ENCODE measurements at places on chromosomes 13 and 19.

GRCh38 chr19:14746886-14747285, 31.5 kb downstream of the ADGRE2 start:
- no peak for DNase-seq

- DNase-seq, result no peak
These were observed 193.2 kb upstream of the SOX1 start for GRCh38 chr13:111873676-111874178.

- no peak for DNase-seq
These were observed 197.8 kb downstream of the TEX29 start for GRCh38 chr13:111518161-111518792.

DNA sequence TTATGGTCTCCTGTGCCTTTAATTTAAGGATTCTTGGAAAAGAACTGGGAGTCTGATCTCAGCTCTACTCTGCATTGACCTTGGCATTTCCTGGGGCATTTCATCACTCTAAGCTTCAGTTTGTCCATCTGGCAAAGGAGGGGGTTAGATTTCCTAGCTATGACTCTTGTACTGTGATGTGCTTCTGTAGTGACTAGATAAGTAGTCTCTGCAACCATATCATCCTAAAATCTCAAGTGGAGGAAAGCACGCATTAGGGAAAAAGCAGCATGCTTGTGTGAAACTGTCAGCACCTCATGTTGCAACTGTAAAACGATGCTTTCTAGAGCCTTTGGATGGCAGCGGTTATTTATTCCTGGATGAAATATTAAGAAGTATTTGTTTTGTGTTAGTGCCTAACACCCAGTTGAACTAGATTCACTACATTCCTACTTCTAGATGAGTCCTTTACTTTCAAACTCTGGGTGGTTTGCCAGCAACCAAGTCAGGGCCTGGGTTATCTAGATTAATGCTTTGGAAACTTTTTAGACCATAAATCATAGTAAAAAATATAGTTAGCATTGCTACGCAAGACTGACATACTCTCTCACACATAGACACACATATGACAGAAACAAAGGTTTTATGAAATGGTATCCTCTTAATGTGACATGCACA, 6.8 kb downstream of the WDFY2 start:
- DNase-seq, result no peak

- no peak for DNase-seq
These were observed 2.4 kb downstream of the TIMM13 start for GRCh38 chr19:2424686-2425621.

DNA sequence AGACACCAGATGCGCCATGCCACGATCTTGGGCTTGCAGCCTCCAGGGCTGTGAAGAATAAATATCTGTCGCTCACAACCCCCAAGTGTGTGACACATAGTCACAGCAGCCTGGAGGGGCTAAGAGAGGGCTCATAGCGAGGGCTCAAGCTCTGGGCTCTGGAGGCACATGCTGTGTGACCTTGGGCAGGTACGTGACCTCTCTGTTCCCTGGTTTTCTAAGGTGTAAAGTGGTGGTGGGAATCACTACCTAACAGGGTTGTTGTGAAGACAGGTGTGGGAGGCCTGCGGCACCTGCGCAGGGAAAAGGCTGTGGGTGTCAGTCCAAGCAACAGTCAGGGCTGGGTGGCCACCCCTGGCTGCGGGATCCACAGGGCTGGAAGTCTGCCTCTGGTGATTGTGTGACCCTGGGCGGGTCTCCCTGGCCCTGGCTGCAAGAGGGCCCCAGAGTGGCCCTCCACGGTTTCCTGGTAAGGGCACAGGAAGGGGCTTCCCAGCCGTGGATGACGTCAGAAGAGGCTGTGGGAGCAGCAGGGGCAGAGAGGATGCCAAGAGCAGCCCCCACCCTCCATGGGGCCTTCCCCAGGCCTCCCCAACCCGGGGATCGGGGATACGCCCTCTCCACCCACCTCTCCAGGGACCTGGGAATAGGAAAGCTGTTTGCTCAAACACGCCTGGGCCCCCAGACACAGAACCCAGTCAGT, 218.8 kb upstream of the SGCG start:
- DNase-seq, result no peak

DNA sequence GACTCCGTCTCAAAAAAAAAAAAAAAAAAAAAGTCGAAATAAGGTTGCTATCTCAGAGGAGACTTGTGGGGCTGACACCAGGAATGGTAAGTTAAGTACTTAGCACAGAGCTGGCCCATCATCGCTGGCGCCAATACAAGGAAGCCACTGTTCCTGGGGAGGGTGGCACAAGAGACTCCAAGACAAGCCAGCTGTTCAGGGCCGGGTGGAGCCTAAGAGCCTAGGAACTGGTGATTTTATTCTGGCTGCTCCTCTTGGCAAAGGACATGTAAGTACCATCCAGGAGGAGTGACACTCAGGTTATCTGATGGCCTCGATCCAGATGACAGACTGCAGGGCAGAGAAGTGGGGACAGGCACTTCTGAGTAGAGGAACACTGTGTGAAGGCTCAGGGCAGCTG, 3.8 kb downstream of the ELOF1 start:
- no peak for DNase-seq

GRCh38 chr13:50130123-50130946, 115.1 kb downstream of the KCNRG start:
- DNase-seq, result no peak

DNA sequence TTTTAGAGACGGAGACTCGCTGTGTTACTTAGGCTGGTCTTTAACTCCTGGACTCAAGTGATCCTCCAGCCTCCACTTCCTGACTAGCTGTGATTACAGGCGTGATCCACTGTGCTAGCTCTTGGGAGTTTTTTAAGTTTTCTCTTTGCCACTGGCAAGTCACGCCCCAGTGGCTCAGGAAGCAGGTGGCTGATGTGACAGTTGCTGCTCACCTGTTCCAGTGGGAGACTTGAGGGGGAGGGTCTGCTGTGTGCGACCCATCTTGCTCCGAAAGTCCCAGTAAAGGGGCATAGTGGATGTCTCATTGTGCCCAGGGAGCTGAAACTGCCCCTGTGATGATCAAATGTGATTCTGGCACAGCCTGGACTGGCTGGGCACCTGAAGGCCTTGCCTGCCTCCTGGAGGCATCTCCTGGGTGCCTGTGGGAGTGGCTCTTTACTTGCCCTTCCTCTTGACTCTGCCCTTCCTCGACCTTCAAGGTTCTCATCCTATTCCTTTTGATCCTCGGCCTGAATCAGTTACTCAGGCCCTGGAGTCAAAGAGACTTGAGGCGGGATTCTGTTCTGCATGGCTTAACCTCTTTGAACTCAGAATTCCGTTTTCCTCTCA, 7.8 kb downstream of the SMARCA4 start:
- DNase-seq, result no peak

GRCh38 chr19:367963-368629, 23.5 kb upstream of the MIER2 start:
- DNase-seq, result no peak

DNA sequence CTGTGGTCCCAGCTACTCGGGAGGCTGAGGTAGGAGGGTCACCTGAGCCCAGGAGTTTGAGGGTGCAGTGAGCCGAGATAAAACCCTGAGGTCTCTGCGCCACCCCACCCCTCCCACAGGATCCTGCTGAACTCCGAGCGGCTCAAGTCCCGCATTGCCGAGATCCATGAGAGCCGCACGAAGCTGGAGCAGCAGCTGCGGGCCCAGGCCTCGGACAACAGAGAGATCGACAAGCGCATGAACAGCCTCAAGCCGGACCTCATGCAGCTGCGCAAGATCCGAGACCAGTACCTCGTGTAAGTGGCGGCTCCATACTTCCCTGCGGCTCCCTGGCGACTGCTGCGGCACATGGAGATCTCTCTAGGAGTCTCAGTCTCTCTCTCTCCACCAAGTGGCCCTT, 6.6 kb upstream of the IFI30 start:
- DNase-seq, result no peak

GRCh38 chr13:98826146-98826545, 73.7 kb upstream of the SLC15A1 start:
- no peak for DNase-seq

GRCh38 chr13:37216331-37216730, 110.9 kb upstream of the CSNK1A1L start:
- no peak for DNase-seq

DNA sequence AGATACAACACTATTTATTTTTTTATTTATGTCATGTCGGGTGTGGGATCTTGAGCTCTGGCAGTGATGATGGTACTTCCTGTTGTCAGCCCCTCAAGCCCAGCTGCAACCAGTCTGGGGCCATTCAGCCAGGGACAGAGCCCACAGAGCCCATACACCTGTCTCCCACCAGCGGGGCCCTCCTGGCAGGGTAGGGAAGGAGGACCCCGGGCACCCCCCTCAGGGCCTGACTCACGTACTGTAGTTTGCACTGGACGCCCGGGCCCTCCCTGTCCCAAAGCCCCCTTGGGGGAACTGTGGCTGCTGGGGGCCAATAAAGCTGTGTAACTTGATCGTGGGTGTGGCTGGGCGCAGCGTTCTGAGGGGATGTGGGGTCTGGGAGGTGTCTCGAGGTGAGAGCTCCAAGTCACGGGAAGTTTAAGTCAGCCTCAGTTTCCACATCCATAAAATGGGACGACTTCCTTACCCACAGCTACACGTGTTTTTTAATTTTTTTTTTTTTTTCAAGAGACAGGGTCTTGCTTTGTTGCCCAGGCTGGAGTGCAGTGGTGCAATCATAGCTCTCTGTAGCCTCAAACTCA, 9.5 kb downstream of the ATG4D start:
- no peak for DNase-seq

DNA sequence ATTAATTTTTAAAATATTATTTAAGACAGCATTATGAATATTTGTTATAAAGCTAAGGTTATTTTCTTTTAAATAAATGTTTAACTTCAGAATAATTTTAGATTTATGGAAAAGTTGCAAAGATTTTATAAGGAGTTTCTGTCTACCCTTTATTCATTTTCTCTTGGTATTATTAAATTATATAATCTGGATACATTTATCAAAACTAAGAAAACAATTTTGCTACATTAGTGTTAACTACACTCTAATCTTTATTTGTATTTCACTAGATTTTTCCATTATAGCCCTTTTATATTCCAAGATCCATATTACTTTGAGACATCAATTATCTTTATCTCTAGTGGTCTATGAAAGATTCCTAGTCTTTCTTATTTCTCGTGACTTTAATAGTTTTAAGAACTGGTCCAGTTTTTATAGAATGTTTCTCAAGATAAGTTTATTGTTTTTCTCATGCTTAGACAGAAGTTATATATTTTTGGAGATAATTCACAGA, 1243.7 kb upstream of the PCDH9 start:
- DNase-seq, result no peak

- no peak for DNase-seq
These were observed 1505.1 kb upstream of the SLC10A2 start for GRCh38 chr13:104571161-104571892.

GRCh38 chr13:40251343-40252032, 415.0 kb downstream of the FOXO1 start:
- DNase-seq, result no peak

GRCh38 chr19:7516333-7516732, 430 bp downstream of the ZNF358 start:
- no peak for DNase-seq

- DNase-seq, result no peak
These were observed 39.5 kb downstream of the CERS4 start for GRCh38 chr19:8248348-8249328.

DNA sequence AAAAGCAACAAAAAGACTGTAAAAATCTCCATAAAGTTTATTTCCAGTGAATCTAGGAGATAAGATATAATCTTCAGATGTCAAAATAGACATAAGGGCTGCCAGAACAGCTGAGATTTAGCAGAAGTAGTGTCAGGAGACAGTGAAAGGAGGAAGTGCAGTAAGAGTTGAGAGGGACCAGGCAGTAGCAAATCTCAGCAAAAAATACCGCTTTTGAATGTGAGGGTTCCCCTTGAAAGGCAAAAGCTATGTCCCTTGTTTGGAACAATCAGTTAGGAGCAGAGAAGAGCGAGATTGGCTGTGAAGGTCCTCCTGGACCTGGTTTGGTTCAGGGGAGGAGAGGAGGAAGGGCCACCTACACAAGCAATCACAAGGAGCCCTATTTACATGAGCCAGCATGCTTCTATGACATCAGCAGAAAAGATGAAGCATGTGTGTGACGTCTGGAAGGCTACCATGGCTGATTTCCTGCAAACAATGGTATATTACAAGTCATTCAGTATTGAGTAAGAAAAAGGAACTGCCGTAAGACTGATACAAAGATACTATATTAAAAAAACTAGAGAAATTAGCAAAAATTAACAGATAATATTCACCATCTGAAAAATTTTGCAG, 98.9 kb upstream of the SIAH3 start:
- DNase-seq, result no peak

- DNase-seq, result no peak
These were observed 72.2 kb upstream of the WASF3 start for GRCh38 chr13:26485288-26485687.

DNA sequence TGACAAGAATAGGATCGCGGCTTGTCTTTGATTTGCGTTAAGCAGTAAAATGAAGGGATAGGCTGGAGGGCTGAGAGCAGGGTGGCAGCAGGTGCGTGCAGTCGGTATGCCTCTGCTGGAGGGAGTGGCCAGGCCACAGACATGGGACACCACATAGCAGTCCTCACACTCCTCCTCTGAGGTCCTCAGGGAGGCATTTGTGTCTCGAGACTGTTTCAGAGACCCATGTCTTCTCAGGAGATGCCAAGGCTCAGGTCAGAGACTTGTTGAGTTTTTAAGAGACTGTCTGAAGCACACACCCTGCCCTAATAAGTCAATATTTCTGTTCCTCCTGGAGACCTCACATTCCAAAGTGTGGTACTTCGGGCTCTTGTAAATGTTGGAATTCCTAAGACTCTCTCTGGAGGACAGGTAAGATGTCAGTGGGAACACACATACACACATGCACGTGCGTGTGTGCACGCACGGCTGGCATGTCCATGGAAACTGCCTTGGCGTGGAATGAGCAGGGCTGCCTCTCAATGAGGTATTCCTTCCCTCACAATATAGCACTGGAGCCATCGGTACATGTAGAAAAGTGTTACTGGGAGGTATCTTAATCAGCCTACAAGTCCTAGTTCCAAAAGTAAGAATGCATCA, 46.4 kb downstream of the COL4A2 start:
- no peak for DNase-seq

- DNase-seq, result no peak
These were observed at the start of gene SHC2 for GRCh38 chr19:460877-461720. Gene SHC2, minus strand, starts transcription at chr19:461033. Its CDS starts 37 bp downstream, at chr19:460996.

DNA sequence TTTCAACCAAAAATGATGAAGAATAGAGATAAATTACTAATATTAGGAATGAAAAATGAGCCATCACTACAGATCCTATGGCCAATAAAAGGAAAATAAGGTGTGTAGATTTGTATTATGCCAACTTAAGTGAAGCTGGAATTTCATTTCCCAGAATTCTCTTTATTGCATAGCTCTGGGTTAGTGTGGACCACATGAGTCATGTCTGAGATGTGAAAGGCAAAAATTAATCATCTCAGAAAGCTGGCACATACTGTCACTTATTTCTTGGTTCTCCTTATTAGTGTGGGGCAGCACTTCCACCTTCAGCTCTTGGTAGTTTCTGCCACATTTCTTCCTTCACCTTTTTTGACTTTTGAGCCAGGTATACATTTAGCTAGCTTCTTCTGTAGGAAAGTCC, 82.6 kb downstream of the KATNAL1 start:
- DNase-seq, result no peak

GRCh38 chr13:111663505-111663904, 343.1 kb downstream of the TEX29 start:
- DNase-seq, result no peak

- no peak for DNase-seq
These were observed 1.1 kb downstream of the ZFP30 start for GRCh38 chr19:37654118-37654517.

Measured in T-helper 22 cell (primary cell).